ENCODE measurements at places on chromosomes 2 and 18. TPM values are rescaled to one million over a fixed set of nuclear protein-coding genes. Genes with fewer than 3 reads are reported as not detected.

- no peak for DNase-seq
Observed at GRCh38 chr2:159457589-159457988, 158.8 kb downstream of the BAZ2B start.

GRCh38 chr2:16746329-16746728 is 80.7 kb upstream of the CYRIA start:
- DNase-seq, result no peak

DNA sequence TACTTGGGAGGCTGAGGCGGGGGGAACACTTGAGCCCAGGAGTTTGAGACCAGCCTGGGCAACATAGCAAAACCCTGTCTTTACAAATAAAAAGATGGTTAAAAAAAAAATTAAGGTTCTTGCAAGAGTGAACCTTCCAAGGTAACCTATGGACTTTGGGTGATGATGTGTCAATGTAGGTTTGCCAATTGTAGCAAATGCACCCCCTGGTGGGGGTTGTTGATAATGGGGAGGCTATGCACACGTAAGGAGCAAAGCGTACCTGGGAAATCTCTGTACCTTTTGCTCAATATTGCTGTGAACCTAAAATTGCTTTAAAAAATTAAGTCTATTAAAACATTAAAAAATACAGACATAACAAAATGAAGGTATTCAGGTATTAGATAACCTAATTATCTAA is 70.4 kb downstream of the CWC22 start:
- DNase-seq, result no peak

DNA sequence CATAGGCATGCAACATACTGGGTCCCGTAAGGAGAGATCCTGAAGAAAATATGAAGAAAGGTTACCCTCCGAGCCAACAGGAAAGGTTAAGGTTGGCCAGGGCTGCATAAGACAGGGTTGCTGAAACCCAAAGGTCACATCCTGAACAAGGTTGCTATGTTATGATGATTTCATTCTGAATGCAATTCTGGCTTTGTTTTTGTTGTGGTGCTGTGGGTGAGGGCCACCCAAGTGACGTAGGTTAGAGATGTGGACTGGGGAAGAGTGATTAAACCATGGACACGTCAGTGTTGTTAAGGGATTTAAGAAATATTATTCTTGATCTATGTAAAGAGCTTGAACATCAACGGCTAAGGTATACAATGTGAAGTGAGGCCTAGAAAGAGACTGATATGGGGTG is 60.0 kb downstream of the ZEB2 start:
- peak; percentile 55 for DNase-seq

DNA sequence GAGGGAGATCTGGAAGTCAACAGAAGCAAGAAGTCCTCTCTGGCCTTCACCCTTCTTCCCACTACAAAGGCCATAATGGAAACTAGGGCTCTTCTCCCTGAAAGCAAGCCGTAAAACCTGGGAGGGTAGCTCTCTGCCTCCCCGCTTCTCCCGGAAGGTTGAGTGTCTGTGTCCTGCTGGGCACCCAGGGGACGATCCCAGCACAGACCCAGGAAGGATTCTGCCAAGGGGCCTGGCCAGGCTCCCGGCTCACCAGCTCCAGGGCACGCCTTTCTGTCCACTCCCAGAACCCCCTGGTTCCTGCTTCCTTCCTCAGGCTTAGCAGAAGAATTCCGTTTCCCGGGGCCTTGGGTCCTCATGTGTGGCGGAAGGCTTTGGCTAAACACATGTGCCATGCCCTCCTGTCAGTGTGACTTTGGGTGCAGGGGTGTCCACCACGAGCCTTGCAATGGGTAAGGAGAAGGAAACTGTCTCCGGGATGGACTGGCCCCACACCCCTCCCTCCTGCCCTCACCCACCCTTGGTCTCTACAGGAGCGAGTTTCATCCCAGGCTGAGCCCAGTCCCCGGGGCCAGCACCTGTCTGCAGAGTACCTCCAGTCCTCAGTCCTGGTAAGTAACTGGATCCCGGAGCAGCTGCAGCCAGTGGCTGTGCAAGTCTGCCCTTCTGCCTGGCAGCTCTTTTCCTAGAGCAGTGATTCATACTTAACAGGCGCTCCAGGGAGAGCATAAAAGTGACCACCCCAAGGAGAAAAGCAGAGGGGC is 135.8 kb downstream of the TPO start:
- DNase-seq, result no peak

- DNase-seq, result no peak
Observed at GRCh38 chr18:79221136-79221535, 151.9 kb downstream of the ATP9B start.

GRCh38 chr2:48235076-48235475 is 294.9 kb upstream of the STON1 start:
- DNase-seq, result no peak

GRCh38 chr2:17640406-17640805 is 99.9 kb downstream of the VSNL1 start:
- DNase-seq, result no peak

- DNase-seq, result no peak
Observed at GRCh38 chr2:176291335-176291734, 22.1 kb downstream of the MTX2 start.

DNA sequence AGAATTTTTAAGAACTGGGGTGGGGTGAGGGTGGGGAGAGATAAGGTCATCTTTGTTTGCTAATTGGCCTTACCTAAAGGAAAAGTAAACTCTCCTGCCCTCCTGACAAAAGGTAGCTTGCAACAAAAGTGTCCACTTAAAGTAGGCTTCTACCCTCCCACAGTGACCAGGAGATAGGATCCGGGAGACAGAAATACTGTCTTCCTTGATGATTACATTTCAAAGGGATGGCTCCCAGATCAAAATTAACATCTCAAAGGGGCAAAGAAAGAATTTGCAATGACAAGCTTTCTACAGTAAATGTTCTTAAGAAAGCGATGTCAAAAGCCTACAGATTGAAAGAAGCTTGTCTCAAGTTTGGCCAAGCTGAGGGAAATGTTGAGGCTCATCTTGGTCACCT is 775.3 kb downstream of the CPS1 start:
- DNase-seq, result no peak

DNA sequence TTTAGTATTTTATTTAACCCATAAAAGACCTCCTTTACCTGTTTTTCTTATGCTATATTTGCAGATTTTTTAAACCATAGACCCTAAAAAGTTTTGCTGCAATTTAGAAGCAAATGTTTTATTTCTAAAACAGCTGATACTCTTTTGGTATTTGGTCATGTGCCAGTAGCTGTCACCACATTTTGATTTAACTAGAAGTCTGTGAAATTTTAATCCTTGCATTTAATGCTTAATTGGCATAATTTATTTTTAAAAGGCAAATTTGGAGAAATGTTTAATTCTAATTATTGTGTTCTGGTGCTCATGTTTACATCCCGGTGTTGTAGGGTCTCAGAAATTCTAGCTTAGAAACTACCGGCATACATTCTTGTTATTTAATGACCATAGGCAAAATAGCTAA is 111.8 kb downstream of the TTC27 start:
- no peak for DNase-seq

- no peak for DNase-seq
Observed at GRCh38 chr2:117299451-117299850, 515.0 kb upstream of the DDX18 start.

DNA sequence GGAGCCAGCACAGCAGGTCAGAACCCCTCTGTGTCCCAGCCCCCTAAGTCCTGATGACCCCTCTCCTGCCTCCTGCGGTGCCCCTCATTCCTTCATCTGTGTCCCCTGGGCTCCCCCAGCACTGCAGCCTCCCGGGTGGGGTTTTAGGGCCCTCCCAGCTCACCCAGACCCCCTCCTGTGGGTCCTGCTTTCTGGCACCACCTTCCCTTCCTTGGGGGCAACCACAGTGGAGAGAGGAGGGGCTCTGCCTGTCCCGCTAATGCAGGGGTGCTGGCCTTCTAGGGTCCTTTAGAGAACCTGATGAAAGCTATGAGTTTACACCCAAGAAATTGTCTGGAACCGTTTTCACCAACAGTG is 42.7 kb upstream of the ALPP start:
- DNase-seq, result no peak

DNA sequence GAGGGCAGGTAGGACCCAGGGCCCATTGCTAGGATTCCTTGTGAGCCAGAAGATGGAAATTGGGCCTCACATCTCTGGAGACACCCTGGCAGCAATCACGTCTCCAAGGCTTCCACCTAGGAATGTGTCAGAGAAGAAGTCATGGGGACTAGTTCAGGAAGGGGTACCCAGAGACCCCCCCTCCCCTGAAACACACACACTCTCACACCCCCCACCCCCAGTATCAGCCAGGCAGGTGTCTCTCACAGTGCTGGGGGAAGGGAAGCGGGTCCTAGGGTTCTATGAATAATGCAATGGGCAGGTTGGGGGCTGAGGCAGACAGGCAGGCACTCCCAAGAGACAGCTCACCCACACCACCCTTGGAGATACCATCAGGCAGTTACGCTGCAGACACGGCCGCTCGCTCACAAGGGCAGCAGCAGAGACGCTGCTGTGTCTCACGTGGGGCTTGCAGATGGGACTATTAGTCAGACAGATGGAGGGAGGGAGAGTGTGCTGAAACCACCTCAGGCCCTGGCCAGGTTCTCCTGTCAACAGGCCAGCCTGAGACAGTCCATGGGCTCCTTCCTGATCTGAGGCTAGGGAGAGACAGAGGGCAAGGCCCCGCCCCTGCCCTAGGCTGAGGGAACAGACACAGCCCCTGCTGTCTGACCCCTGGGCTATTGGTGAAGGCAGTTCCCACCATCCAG is 134.6 kb downstream of the CYP26B1 start:
- no peak for DNase-seq

DNA sequence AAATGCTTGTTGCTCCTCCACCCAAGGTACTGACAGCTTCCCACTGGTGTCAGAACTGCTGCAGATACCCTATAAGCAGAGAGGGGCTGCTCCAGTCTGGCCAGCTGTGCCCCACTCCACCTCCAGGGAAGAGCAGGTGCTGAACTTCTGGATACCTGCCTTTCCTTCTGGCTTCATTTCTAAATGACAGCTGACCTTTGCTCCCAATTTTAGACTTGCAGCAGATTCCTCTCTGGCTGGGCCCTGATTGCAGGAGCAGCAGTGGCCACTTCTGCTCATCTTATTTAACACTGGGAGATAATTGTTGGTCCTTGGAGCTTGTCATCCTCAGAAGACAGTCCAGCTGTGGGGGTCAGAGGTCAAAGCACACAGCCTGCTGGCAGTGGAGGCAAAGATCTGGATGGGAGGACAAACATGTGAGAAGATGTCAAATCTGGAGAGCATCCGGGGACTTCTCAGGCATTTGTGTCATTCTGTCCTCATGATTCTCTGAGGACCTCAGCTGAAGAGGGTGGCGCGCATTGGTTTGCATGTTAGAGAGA is 38.9 kb downstream of the SETBP1 start:
- DNase-seq, result no peak

DNA sequence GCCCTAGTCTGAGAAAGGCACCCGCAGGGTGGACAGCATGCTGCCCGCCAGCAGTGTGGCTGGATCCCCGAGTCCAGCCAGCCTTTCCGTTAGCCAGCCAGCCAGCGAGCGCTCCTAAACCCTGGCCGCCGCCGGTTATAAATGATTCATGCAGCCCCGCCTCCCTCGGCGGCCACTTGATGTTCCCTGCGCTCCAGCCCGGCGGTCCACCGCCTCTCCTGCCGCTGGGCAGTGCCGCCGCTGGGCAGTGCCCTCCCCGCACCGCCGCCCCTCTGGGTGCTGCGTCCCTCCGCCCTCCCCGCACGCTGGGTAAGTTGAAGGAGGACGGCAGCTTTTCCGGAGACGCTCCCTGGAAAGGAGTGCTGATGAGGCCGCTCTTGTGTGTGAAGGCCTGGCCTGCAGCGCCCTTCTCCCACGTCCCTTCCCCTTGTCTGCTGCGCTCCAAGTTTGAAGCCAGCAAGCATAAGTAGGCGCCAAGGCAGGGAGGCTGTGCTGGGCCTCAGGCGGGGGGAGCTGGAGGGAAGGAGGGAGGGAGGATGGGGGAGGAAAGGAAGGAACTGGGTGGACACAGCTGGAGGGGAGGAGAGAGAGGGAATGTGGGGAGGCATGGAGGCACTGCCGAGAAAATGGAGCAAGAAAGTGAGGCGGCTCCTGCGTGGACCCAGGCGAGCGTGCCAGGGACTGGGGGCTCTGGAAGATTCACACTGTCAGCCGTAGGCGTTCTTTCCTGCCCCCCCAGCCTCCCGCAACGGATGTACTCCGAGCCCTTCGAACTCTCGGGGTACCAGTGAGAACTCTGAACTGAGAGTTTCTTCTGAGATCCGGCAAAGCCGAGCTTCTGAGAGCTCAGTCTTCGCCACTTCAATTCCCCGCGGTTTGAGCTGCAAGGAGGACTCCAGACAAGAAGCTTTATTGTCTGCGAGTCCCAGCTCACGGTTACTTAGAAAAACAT is 131.9 kb downstream of the GLI2 start:
- DNase-seq, result no peak

DNA sequence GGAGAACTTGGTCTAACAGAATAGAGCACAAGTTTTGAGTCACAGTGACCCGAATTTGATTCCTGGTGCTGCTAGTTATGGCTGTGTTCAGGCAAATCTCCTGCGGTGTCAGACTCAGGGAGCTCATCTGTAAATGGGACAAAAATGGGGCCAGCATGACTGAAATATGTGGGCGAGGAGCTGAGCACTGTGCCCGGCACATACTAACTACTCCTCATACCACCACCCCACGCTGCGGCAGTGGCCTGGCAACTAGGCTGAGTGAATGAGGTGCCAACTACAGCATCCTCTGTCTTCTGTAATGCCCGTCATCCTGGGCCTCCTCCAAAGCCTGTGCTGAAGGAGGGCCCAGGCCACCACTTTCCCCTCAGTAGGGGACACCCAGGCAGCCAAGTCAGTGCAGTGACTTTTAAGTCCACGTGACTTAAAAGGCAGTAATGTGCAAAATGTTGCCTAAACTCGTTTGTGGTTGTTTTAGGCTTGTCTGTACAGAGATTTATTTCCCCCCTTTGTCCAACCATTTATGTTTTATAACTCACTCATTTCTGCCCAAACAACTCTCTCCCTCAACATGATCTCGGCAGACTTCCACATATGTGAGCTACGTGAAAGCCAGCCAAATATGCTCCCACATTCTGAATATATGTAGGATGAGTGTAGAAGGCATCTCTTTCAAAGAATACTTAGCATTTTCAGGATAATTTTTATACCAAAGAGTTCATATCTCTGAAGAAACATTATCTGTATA is 773.7 kb downstream of the TSN start:
- DNase-seq, result no peak

GRCh38 chr18:40208958-40209357 is 1746.1 kb upstream of the PIK3C3 start:
- no peak for DNase-seq

DNA sequence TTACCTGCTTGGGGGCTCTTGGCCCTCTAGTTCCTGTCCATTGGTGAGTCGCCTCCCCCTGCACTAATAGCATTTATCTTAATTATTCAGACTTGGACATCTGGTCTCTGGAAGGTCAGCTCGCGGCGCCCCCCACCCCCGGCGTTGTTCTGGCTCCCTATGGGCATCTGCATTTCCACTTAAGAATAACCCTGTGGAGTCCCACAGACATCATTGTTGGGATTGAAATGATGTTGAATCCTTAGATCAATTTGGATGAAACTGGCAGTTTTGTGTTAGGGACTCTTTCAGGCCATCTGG is 313.8 kb upstream of the HS6ST1 start:
- DNase-seq, result no peak

The NEB gene
- total RNA-seq, result 0.92 TPM

The ATL2 gene
- 56.8 TPM for total RNA-seq

The TUBB8B gene
- not detected for total RNA-seq

The TCF23 gene
- total RNA-seq, result not detected

The NMUR1 gene
- total RNA-seq, result not detected

Measured in pulmonary artery endothelial cell (primary cell).